ENCODE measurements at places on chromosomes 5 and 9.

DNA sequence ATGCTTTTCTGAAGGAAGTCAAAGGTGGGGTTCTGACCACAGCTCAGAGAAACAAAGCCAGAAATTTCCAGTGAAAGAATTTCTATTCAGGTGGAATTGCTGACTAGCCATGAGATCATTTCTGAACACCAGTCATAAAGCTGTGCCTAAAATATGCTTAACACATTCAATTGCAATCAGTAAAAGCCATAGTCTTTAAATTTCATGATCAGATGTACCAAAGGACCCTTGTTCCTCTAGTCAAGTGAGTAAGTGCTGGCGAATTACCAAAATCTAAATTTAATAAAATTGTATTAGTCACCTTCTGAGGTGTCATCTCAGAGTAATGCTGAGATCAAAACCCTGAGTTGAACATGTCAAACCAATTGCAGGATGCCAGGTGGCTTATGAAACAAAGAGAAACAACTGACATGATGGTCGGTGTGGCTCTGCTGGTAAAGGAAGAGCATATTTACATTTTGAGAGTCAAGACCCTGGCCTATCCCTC lies 334.2 kb upstream of the CCNH start:
- DNase-seq = no peak

- no peak for DNase-seq
Observed at GRCh38 chr5:163880302-163880701, 374.9 kb downstream of the MAT2B start.

DNA sequence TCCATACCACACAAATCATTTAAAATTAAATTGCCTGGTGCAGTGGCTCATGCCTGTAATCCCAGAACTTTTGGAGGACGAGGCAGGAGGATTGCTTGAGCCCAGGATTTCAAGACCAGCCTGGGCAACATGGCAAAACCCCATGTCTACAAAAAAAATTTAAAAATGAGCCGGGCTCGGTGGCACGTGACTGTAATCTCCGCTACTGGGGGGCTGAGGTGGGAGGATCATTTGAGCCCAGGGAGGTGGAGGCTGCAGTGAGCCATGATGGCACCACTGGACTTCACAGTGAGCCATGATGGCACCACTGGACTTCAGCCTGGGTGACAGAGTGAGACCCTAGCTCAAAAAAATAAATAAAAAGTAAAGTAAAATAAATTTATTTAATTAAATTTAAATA lies 40.9 kb downstream of the LYRM7 start:
- DNase-seq = no peak

DNA sequence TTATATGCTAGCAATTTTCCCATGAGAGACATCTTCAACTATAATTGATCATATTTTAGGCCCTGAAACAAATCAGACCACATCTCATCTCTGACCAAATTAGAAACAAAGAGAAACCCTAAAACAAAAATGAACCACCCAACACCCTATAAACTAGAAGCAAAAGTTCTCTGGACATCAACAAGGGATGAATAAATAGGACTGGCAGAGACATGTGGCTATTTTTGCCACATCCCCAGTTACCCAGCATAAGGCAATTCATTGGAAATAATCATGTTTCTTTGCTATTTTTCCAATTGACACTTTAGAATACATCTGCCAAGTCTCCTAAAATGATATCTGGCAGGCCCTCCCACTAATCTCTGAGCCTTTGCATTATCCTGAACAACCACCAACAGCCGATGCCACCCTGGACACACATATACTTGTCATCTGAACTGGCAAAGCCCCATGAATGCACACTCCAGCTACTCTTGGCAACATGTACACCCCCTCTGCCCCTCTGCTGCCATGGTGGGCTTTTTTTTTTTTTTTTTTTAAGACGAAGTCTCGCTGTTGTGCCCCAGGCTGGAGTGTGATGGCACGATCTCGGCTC lies 53.5 kb upstream of the EQTN start:
- no peak for DNase-seq

GRCh38 chr9:131598121-131598520 lies 52.8 kb downstream of the PRRT1B start:
- DNase-seq = peak; percentile 97

GRCh38 chr9:108755979-108756378 lies 99.8 kb downstream of the ACTL7B start:
- no peak for DNase-seq

GRCh38 chr9:122883125-122883524 lies 22.0 kb downstream of the RC3H2 start:
- peak; percentile 33 for DNase-seq

DNA sequence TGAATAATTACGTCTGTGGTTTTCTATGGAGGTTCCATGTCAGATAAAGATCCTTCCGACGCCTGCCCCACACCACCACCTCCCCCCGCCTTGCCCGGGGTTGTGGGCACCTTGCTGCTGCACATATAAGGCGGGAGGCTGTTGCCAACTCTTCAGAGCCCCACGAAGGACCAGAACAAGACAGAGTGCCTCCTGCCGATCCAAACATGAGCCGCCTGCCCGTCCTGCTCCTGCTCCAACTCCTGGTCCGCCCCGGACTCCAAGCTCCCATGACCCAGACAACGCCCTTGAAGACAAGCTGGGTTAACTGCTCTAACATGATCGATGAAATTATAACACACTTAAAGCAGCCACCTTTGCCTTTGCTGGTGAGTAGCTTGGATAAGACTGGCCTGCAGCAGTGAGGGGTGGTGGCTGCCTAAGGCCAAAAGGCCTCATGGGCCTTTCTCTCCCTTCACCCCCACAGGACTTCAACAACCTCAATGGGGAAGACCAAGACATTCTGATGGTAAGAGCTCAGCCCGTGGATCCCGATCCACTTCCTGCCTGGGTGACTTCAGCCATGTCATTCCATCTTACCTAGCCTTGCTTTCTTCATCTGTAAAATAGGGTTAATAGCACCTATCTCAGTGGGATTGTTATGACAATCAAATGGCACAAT lies at the start of gene IL3:
IL3 (plus strand) TSS at position 155 of the 661 bp plus-strand sequence; CDS start at position 207, 52 bp downstream.
- no peak for DNase-seq

- no peak for DNase-seq
Observed at GRCh38 chr5:134132372-134133187, 18.1 kb downstream of the TCF7 start.

GRCh38 chr5:16750445-16750844 lies 133.6 kb upstream of the RETREG1 start:
- no peak for DNase-seq

DNA sequence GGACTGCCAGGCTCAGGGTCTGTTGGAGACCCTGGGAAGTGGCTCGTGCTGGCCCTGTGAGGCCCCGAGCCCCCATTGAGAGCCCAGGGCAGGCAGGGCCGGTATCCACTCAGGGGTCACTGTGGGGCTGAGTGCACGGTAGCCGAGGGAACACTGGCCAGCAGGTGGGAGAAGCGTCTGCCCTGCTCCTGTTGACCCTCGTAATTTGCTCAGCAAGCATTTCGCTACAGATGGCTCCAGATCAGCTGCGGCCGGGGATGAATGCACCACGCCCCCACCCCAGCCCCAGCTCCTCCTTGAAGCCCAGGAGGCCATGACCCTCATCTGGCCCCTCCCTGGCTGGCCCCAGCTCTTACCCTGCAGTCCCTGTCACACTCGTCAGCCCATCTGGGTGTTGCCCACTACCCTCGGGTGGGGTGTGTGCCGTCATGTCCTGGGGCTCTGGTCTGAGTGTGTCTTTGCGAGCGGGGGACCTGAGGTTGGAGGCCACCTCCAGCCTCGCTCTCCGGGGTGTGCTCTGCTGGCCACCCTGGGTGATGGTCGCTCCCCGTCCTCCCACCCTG lies 6.1 kb upstream of the NRARP start:
- no peak for DNase-seq

DNA sequence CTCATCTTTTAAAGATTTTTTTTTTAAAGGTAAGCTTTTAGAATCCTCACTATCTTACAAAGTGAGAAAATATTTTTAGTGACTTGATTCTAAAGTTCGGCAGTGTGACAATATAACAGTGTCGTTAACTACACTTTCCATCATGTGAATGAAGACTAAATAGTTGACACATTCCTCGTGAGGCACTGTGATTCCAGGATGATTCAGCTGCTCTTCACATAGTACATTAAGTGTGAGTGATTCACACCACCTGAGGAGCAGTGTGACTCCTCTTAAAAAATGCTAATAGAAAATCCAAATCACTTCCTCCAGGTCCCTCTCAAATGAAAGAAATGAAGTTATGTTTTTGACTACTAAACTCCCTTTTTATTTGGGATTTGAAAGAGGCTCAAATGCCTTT lies 589.5 kb downstream of the GABRG2 start:
- no peak for DNase-seq

DNA sequence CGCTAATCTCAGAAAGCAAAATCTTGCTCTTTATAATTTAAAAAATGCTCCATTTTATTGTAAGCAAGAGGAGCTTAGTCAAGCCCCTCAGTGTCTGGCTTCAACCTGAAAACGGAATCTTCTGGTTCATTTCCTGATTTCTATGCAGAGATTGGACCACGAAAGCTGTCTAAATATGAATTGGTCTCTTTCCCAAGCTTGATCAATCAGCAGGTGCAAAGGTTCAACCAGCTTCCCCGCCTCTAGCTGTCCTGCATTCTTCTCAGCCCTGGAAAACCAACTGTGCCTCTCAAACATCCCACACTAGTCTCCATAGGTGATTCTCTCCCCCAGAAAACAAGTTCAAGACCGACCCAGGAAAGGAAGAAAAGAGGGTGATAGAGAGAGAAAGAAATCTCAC lies 34.5 kb downstream of the FNBP1 start:
- DNase-seq = no peak

- DNase-seq = no peak
Observed at GRCh38 chr9:134676886-134677285, 35.3 kb downstream of the COL5A1 start.

DNA sequence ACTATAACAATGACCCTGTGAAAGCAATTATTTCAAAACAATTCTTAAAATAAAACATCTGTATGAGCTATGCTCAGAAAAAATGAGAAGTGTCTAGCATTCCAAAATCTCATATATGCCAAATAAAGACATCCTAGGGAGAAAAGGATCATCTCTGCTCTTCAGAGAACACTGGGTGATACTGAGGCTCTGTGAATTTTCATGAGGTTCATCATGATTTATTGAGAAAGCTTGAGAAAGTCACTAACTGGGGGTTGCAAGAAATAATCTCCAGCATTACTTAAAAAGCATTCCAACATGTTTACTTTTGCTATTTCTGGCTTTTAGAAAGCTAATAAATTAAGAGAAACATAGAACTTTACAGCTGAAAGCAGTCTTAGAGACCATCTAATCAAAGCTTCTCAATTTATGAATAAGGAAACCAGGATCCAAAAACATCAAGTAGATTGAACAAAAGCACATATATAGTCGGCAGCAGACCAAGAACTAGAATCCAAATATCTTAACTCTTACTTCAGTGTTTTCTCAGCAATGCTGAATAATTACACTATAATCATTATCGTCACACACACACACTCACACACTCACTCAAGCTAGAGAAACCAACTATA lies 372.8 kb downstream of the NR2F1-AS1 start:
- DNase-seq = no peak

- no peak for DNase-seq
Observed at GRCh38 chr5:112686675-112687074, 51.0 kb upstream of the APC start.

GRCh38 chr5:10291692-10292339 lies 15.9 kb downstream of the CMBL start:
- DNase-seq = no peak

GRCh38 chr9:13244181-13244580 lies 35.3 kb downstream of the MPDZ start:
- DNase-seq = no peak

DNA sequence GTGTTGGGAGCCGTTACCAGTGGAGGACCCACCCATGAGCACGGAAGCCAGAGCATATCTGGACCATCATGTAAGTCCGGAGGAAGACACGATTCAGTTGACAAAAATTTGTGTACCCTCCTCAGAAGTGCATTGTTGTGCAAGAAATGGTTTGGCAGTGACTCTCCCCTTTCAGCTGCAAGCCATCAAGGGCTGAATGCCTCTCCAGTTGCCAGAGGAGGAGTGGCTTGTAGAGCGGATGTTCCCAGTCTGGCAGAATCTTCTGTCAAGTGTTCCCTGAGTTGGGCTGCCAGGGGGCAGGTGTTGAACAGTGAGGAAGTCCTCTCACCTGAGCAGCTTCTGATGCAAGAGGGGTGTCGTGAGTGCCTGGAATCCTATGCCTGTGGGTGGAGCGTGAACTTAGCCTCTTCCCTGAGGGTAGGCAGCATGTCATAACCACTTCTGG lies 27.6 kb upstream of the CDKN2AIPNL start:
- DNase-seq = no peak

Data from inflammatory macrophage (primary cell).